WTC11 (cell line): ENCODE measurements at places on chromosomes 16 and 17. TPM values are rescaled to one million over a fixed set of nuclear protein-coding genes. Genes with fewer than 3 reads are reported as not detected.

The FA2H gene
- total RNA-seq: 6.0 to 10.9 TPM (median 6.6 TPM) in 3 replicates

The NAA38 gene
- total RNA-seq: 41.8 to 46.3 TPM (median 43.4 TPM) in 3 replicates

The ACE gene
- total RNA-seq: 7.0 to 8.1 TPM (median 7.8 TPM) in 3 replicates

The CBLN1 gene
- 3.7 to 5.6 TPM (median 4.2 TPM) in 3 replicates for total RNA-seq

The TBC1D3 gene
- total RNA-seq: not detected in 3 replicates

The JPH3 gene
- 37.9 to 41.2 TPM (median 39.0 TPM) in 3 replicates for total RNA-seq
